ENCODE measurements at places on chromosomes 11 and 22.

DNA sequence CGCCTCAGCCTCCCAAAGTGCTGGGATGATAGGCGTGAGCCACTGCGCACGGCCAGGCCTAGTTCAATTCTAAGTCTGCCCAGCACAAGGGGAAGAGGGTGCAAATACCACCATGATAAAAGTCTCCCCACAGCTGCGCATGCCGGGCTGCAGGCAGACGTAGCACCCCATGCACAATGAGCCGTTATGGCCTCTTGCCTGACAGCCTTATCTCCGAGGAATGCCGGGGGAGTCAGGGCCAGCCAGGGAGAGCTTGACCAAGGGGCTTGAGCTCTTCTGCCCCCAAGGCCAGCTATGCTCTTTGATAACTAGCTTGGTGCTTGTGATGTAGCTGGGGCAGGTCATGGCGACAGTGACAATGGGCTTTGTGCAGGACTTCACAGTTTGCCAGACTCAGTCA is 13.7 kb upstream of the SCUBE1 start:
- DNase-seq, result peak; percentile 8

DNA sequence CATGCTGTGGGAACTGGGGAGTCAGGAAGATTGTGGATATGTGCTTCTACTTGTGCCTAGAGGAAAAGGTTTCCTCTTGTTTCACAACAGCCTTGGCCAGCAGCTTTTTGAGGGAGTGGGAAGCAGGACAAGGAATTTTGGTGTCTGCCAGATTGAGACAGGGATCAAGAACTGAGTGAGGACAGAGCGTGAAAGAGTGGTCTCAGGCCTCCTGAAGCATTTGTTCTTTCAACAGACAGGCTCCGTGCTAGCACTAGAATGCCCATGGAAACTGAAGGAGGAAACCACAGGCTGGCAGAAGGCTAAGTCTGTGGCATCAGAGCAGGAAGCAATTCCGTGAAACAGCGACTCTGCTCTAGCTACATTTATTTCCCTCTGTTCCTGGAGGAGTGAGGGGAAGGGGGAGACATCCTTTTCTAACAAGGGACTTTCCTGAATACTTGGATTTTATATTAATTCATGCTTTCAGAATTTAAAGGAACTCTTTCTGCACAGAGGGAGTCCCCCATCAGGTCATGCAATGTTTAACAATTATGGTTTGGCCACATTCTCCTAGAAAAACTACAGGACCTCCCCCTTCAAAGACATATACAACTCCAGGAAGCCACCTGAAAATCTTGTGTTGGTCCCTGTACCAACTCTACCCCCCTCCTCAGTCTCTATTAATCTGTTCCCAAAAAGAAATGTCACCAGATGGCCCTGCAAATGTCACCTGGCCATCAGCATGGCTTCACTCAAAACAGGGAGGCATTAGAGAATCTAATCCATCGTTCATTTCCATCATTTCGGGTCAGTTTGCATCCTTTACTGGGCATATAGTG is 96.1 kb downstream of the SYT9 start:
- DNase-seq, result no peak

DNA sequence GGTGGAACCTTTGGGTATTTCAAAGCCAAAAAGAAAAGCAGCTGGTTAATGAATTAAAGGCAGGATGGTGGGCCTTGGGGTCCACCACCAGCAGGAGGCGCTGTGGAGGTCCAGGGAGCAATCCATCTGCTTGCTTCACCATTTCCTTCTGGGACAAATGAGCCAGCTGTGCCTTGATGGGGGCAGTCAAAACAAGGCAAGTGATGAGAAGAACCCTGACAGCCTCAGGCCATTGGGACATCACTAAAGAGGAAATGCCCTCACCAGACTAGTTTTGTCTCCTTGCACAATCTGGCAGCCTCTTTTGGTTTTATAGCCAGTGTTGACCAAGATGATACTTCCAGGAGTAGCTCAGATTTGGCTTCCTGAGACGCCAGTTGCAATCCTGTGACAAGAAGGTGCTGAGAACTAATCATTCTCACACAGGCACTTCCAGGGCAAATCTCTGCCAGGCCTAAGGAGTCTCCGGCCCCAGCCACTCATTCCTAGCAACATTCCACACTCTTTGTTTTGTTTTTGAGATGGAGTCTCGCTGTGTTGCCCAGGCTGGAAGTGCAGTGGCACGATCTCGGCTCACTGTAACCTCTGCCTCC is 38.2 kb upstream of the WEE1 start:
- DNase-seq, result peak; percentile 76

GRCh38 chr11:35169112-35169511 is 30.1 kb downstream of the CD44 start:
- no peak for DNase-seq

DNA sequence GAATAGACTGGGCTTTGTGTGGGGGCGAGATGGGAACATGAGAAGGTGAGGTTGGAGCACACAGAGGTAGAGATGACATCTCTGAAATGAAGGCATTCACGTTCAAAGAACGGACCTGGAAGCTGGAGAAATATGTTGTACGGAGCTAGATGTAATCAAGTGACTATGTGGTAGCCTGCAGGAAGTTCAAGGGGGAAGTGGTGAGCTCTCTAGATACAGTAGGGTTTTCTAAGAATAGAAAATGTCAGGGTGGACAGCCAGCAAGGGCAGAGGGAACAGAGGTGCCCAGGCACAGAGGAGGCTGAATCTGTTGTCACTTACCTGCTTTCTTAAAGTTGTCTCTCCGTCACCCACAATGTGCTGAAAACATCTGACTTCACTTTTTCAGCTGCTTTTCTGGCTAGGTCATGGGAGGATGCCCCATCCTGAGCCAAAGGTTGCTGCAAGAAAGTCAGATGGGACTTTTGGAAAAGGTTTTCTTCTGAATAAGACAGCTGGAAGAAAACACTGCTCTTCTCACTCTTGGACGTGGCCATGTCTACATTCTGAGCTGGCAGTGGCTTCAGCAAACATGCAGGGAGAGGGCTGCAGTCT is 171.5 kb upstream of the B3GAT1 start:
- no peak for DNase-seq

DNA sequence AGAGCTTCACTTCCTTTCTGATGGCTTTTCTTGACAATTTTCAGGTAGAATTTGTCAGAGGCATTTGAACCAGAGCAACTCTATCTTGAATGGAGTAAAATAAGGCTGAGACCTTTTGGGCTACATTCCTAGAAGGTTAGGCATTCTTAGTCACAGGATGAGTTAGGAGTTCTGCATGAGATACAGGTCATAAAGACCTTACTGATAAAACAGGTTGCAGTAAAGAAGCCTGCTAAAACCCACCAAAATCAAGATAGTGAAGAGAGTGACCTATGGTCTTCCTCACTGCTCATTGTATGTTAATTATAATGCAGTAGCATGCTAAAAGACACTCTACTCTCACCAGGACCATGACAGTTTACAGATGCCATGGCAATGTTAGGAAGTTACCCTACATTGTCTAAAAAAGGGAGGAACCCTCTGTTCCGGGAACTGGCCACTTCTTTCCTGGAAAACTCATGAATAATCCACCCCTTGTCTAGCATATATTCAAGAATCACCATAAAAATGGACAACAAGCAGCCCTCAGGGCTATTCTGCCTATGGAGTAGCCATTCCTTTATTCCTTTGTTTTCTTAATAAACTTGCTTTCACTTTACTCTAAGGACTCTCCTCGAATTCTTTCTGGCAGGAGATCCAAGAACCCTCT is 1519.7 kb upstream of the TENM4 start:
- no peak for DNase-seq

DNA sequence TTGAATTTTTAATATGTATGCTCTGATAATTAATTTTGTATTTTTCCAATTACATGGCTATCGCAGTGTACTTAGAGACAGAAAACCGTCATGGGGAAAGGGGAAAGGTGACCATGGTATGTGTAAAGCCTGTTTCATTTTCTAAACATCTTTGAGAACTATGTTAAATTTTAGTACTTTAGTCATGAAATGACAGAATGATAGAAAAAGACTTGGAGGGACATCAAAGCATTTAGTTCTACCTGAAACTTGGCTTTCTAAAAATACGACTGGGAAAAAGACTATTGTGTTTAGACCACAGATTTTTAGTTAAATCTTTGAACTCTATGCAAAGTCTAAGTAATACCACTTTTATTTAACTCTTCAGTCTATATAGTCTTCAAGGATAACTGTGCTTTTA is 54.1 kb downstream of the MAML2 start:
- no peak for DNase-seq

- DNase-seq, result no peak
Observed at GRCh38 chr11:78187366-78188285, 800 bp downstream of the KCTD21 start.

DNA sequence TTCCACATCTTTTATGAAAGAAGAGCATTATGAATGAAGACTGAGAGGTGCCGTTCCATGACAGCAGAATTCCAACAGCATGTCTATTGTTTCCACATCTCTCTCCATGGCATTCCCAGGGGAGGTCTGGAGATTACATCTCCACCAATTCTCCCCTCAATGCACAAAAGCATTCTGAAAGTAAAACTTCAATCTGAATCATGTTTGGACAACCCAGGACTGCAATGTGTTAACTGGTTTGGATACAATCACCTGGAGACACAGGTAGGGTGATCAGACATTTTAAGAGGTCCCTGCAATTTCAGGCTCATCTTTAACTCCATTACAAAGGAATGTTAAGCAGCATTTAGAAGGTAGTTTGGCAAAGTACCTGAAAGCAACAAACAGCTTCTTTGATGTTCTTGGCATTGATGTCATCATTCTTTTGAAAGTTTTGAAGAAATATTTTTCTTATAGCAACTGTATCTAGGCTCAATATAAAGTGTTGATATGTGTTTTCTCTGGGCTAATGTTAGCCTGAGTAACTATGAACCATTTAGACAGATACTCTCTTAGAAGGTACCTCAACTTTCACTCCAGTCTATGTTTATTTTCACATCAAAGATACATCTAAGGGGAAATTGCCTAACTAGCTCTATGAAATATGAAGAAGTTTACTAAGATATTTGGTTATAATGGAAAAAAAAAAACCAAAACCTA is 181.4 kb upstream of the MTMR2 start:
- DNase-seq, result no peak

- no peak for DNase-seq
Observed at GRCh38 chr11:12200279-12200990, 90.0 kb downstream of the MICAL2 start.

GRCh38 chr22:36912694-36913426 is 568 bp upstream of the CSF2RB start:
- DNase-seq, result no peak

GRCh38 chr11:92159931-92160330 is 64.7 kb upstream of the FAT3 start:
- DNase-seq, result no peak

DNA sequence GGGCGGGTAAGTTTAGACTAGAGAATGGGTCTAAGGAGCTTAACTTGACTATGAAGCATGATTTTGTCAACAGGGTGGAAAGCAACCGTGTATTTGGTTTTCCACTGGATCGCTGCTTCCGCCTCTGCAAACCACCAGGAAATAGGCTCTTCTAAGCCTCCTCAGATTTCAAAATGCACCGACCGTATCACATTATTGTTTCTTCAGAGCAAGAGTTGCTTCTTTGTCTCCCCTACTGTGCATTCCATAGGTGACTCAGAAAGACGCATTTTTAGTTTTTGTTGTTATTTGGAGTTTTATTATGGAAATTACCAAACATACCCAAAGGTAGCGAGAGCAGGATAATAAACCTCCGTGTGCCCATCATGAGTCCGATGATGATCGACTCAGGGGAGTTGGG is 64.3 kb upstream of the RASD2 start:
- DNase-seq, result peak; percentile 46

DNA sequence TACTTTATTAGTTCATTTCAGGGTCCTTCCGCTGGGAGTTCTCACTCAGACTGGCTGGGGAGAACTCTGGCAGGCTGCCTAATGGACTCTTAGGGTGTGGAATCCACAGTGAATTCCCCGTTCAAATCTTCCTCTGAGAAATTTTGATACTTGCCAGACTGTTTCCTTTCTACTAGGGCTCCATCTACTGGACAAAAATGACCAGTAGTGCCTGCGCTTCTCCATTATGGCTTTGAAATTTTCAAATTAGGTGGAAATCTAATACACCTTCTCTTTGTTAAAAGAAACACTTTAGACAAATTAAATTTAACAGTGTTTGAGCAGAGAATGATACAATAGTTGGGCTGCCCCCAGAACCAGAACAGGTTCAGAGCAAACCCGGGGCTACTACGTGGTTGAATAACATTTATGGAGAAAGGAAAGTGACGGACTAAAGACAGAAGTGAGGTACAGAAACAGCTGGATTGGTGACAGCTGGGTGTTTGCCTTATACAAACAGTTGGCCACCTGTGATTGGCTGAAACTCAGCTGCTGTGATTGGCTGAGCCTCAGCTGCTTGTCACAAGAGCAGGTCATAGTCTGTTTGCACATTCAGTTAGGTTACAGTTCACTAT is 52.9 kb upstream of the FDX1 start:
- DNase-seq, result peak; percentile 83

DNA sequence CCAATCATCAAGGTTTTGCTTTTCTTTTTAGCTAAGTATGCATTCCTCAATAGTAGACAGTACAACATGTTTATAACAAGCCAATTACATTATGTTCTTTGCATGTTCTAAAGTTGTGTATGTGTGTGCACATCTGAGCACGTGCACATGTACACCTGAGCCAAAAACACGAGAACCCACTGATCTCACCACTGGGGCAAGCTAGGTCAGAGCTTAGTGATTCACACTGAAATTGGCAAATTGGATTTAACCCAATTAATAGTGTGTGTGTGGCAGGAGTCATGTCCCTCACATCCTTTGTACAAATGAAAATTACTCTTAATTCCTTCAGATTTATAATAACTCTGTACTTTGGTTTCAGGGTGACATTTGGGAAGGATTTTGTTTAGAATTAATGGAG is 145.7 kb upstream of the TEAD1 start:
- no peak for DNase-seq

DNA sequence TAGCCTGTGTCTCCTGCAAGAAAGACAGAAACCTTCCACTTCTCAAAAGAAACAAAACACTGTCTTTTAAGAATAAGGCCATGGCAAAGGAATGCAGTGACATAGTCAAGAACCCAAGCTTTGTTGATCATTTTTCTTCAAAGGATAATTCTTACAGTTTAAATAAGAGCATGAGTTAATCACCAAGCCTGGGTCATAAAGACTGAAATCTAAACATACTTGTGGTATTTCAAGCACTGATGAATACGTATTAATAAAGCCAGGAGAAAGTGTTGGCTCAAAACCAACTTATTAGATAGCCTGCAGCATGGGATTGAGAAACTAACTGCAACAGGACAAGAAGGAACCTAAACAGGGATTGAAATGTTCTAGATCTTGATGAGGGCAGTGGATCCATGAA is 143.3 kb upstream of the MTNR1B start:
- no peak for DNase-seq
